ENCODE measurements at places on chromosomes 5 and 9.
A peak's percentile ranks its signal among the peaks of the same experiment; 100 is the strongest.

DNA sequence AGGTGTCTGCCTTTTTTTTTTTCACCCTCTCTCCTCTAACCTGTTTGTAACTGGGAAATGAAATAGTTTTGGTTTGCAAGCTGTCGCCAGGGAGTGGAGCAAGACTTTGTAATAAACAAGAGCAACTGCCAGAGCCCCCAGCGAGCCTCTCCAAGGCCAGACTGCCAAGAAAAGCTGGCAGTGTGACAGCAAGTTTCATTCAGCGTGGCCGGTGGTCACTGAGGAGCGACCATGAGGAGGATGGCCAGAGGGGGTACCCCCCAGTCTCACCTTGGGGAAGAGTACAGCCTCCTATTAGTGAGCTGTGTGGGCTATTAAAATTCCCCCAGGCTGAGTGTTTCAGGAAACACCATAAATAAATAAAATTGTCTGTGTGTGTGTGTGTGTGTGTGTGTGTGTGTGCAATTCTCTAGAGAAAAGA is 49.9 kb downstream of the ZFAND5 start:
- peak; percentile 57 for DNase-seq

- DNase-seq: no peak
Observed at GRCh38 chr9:115596021-115596745, 478.2 kb upstream of the TNC start.

- no peak for DNase-seq
Observed at GRCh38 chr5:150180241-150181026, 9.4 kb upstream of the SLC6A7 start.

- DNase-seq: no peak
Observed at GRCh38 chr9:21542787-21543186, 60.7 kb upstream of the IFNE start.

- no peak for DNase-seq
Observed at GRCh38 chr5:34003941-34004340, 3.9 kb downstream of the AMACR start.

- DNase-seq: no peak
Observed at GRCh38 chr5:81424728-81425127, 30.8 kb upstream of the ACOT12 start.

- no peak for DNase-seq
Observed at GRCh38 chr9:70011366-70011765, 32.3 kb upstream of the MAMDC2 start.

- no peak for DNase-seq
Observed at GRCh38 chr5:1037123-1037670, 28.6 kb downstream of the NKD2 start.

DNA sequence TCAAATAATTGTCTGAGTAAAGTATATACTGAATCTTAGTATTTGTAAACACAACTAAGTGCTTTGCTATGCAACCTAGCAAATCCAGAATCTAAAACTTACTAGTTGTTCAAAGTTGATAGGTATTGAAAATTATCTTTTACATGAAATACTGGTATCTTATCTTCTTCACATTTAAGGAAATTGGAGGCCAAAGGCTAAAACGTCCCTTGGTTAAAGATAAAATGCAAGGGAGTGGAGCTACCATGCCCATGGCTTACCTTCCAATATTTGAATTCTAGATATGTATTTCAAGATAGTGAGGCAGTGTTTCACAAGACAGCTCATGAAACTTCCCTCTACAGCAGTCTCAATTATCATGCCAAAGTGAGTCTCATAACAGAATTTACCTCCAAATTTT is 373.5 kb downstream of the KIAA0825 start:
- DNase-seq: no peak

DNA sequence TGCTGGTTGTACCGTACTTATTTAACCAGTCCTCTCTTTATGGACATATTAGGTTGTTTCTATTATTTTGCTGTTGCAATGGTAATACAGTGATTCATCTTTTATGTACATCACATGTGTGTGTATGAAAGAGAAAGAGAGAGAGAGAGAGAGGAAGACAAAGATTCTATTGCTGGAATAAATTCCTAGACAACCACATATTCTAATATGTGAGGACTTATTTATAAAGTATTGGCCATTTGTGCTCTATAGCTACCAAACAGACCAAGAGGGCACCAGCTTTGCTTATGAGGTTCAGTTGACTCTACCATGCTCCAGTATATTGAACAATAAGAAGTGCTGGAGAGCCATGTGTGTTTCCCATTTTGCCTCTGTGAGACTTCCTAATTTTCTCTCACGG is 513.5 kb downstream of the DMAC1 start:
- no peak for DNase-seq

DNA sequence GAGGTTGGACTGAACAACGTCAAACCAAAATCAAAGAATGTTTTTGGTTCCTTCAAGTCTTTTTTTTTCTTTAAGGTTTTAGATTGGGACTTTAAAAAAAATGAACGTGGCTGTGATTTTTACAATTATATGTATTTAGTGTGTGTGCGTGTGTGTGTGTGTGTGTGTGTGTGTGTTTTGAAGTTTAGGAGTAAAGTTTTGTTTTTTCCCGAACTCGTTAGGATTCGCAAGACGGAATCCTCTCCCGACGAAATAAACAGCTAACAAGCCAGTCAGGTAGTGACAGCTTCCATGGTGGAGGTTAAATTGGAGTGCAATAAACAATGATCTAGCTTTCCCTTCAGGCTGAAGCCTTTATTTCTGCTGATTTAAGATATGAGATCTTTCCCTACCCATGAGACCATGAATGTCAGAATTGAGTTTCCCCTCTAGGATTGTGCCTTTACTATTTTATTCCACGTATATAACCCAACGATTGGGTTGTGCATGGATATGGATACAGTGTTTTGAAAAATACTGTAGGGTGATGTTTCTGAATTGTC is 1.2 kb downstream of the KIAA1958 start:
- DNase-seq: peak; percentile 25

DNA sequence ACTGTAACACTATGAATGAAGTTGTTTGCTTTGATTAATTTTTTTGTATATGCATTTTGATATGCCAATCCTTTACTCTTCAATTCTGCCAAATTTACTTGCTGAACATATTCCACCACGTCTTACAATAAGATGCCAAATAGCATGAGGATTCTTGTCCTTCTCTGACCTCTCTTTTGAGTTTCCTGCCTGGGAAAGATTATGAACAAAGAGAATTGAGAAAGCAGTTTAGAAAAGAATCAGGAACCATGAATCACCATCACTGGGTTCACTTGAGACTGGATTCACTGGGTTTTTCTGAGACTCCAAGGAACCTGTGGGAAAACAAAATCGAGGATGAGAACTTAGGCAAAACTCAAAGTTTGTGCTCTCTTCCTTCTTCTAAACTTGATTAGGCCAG is 256.5 kb downstream of the CETN3 start:
- DNase-seq: no peak

DNA sequence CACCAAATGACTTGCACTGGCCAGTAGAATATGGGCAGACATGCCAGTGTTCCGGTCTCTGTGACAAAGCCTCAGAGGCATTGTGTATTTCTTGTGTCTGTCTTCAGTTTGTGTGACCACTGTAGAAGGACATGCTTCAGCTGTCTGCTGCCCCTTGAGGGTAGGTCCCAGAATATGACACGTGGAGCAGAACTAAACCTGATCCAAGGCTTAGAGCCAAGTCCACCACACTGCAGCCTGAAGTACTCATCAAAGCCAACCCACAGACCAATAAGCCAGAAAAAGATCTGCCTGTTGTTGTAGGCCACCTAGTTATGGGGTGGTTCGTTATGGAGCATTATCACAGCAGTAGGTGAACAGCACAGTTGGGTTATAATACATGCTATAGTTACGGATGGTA is 468.9 kb downstream of the PSAT1 start:
- no peak for DNase-seq

DNA sequence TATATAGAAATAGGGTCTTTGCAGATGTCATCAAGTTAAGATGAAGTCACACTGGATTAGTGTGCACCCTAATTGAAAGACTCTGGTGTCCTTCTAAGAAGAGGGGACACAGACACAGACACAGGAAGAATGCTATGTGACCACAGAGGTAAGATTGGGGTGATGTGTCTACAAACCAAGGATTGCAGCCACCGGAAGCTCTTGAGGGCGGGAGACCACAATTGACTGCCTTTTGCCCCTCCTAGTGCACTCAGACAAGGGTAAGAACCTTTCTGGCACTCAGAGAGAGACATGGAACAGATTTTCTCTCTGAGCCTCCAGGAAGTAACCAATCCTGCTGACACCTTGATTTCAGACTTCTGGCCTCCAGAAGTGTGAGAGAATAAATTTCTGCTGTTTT is 51.2 kb upstream of the ARAP3 start:
- no peak for DNase-seq

GRCh38 chr9:135479469-135480052 is at the start of gene PPP1R26:
Gene PPP1R26, plus strand, starts transcription at chr9:135479782. Its CDS starts 4,729 bp downstream, at chr9:135484511.
- DNase-seq: peak; percentile 62

DNA sequence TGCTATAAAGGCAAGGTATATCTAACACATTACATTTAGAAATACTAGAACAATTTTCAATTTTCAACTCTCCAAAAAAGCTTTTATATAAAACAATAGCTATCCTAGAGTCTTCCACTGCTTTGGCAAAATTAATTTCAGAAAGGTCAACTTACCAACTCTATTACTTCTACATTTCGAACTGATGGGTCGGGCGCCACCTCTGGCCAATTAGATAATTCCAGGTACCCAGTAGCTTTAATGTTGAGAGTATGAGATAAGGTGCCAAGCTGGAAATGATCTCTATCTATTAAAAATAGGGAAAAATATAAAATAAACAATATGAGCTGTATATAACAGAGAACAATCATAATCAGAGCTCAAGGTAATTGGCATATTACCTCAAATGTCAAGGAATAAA is 166.6 kb downstream of the AP3B1 start:
- DNase-seq: no peak

DNA sequence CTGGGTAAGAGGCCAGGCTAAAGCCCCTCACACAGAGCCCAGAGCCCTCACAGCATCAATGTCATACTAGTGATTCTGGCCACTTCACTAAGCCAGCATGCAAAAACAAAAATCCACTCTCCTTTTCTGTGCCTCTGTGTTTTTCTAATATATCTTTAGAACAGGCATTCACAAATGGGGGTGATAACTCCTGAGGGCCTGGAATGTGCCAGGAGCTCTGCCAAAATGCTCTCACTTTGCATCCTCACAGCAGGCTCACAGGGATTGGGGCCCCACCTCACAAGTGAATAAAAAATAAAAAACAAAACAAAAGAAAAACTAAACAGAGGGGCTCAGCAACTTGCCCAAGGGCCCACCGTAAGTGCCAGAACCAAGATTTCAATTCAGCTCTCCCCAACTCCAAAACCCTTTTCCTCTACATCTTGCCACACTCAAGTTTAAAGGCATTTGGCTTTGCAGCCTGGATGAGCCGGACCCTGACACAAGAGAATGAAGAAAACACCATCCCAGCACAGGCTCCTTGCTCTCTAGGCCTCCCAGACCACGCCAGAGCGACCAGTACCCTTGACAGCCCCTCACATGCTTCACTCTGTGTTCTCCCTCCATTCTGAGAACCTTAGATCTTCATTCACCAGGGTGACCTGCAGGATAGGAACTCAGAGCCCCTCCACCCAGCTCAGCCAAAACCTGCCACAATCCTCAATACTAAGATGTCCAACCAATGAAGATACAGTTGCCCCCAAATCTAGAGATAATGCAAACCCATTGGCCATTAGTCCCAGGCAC is 51.3 kb downstream of the SAXO1 start:
- no peak for DNase-seq

DNA sequence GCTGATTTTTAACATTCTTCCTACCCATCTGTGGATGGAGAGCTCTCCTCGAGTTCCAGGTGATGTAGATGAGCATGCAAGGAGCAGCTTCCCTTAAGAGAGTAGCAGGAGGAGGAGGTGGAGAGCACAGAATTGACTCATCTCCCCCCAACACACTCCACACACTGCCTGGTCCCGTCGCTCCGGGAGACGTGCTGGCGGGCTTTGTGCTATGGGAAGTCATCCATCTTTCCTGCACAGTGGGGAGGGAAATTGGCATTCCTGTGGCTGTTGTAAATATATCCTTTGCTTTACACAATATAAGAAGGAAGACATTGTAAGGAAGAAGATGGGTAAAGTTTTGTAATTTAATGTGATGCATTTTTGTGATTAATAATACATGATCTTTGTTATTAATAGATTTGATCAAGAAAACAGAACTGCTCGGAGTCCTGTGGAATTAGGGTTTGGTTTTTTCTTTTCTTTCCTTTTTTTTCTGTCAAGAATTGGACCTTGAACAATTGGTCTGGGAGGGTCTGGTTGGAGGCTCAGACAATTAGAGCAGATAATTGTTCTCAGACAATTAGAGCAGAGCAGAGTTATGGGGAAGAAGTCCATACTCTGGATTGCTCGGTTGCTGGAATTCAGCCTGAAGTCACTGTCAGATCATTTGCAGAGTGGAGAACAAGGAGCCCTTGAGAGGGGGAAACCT is 297.8 kb downstream of the GADD45G start:
- no peak for DNase-seq

DNA sequence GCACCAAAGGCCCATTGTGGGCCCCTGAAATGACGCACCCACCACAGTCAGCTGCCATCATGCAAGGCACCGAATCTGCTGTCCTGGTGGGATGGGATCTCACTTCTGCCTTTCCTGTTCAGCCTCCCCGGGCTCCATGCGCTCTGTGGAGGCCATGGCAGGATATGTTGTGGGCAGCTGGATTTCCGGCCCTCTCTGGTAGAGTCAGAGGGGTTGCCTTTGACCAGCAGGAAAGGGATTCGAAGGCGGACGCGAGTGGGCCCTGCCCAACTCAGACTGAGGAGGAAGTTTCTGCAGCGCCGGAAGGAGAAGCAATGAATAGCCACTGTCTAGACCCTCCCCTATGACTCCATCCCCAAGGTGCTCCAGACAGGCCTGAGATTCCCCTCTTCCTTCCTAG is 35.5 kb downstream of the GADD45G start:
- DNase-seq: no peak

DNA sequence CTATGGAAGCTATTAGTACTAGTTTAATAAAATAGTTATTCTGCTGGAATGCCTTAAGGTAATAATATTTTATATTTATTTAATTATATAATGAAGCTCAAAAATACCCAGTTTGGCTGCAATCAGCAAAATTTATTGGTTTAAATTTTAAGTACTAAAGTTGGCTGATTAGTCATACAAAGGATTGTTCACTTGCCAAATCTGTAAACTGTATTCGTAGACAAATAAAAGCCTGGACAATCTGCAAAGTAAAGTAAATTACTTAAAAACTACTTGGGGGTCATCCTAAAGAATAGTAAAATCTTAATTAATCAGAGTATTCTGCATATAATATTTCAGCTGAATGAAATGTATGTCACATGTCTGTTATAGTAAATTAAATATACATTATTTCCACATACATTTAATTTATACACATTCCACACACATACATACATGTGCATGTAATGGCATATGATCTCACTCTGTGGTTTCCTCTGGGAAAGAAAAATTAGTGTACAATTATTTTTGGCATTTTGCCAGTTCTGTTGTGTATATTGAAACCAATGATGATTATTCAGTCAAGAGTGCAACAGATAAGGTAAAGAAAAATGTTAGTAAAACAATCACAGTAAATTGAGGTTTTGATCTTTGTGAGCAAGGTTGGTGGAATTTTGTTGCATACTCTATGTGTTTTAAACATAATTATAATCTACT is 455.9 kb downstream of the CDH9 start:
- no peak for DNase-seq

- no peak for DNase-seq
Observed at GRCh38 chr9:95757439-95757838, 118.1 kb upstream of the ERCC6L2 start.

Measured in ACHN (cell line).